ENCODE measurements at places on chromosomes 13 and 19.

DNA sequence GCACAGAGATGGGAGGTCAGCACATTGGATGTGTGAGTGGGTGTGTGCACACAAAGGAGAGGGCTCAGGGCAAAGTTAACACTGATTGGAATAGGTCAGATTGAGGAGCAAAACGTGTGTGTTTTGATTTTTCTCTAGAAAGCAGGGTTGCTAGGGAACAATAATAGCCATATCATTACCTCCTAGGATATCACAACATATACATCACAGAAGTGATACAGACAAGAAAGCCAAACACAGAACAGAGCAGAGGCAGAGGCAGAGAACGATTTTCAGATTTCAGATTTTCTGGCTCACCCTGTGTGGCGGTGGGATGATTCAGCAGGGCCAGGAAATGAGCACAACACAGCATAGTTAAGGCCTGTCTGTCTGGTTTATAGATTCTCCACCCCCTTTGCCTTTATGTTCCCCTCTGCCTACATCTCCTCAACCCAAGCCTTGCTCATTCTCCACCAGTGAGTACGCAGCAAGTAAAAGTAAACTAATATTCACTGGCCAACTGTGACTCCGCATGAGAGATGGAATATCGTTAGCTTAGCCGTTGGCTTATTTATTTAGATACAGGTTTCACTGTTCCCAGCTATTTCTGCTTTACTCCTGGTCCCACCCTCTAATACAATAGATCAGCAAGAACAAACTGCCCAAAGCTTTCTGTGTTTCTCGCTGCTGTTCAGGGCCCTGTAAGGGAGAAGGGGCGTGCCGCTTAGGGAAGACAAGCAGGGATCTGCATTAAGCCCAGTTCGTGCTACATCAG is 182.7 kb upstream of the TSC22D1 start:
- DNase-seq: peak; percentile 87

GRCh38 chr19:33646306-33646705 is 24.6 kb downstream of the CHST8 start:
- no peak for DNase-seq

- DNase-seq: no peak
Observed at GRCh38 chr13:24038841-24039330, 121.6 kb upstream of the SPATA13 start.

DNA sequence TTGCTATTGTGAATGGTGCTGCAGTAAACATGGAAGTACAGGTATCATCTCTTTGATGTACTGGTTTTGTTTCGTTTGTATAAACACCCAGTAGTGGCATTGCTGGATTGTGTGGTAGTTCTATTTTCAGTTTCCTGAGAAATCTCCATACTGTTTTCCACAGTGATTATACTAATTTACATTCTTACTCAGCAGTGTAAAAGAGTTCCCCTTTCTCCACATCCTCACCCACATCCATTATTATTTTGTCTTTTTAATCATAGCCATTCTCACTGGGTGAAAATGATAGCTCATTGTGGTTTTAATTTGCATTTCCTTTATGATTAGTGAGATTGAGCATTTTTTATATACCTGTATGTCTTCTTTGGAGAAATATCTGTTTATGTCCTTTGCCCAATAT is 62.3 kb upstream of the PARP4 start:
- no peak for DNase-seq

GRCh38 chr19:10353793-10354391 is 14.5 kb upstream of the ICAM3 start:
- peak; percentile 46 for DNase-seq

DNA sequence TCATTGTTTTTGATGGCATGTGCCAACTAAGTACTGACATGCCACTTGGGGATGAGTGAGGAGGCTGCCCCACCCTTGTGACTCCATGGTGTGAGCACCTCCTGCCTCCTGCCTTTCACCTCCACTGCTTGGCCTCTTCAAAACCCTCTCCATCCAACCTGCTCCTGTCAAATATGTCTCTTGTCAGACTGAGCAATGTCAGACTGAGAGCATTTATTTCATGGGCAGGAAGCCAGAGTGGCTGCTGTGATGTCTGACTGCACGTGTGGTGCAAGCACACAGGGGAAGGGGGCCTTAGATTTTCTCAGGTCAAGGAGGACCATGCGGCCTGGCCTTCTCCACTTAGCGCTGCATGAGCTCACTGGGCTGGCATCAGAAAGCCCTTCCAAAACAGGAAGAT is 68.3 kb downstream of the STARD13 start:
- no peak for DNase-seq

DNA sequence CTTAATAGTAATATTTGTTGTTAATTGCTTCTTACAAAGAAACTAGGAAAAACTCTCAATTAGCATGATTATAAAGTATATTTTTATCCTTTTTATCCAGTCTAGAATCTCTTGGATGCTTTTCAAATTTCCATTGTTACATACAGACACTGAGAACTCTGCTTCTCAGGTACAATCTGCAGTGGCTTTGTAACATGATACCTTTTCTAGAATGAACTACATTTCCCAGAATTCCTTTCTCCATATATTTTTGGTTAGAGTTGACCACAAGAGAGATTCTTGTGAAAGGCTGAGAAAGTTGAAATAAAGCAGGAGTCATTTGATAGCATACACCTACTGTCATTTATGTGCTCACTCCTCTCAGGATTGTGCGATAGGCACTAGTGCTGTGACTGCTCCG is 148.6 kb downstream of the SLITRK6 start:
- DNase-seq: no peak

- no peak for DNase-seq
Observed at GRCh38 chr19:10621966-10622365, 3.4 kb upstream of the SLC44A2 start.

DNA sequence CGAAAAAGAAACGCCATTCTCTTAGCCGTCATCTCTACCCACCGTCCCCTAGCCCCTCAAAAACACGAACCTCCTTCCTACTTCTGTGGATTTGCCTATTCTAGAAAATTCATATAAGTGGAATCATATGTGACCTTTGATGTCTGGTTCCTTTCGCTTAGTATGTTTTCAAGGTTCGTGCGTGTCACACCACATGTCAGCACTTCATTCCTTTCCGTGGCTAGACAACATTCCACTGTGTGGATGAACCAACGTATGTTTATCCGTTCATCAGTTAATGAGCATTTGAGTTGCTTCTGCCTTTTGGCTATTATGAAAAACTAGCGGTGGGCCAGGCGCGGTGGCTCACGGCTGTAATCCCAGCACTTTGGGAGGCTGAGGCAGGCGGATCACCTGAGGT is 14.0 kb upstream of the PPP1R12C start:
- DNase-seq: no peak

DNA sequence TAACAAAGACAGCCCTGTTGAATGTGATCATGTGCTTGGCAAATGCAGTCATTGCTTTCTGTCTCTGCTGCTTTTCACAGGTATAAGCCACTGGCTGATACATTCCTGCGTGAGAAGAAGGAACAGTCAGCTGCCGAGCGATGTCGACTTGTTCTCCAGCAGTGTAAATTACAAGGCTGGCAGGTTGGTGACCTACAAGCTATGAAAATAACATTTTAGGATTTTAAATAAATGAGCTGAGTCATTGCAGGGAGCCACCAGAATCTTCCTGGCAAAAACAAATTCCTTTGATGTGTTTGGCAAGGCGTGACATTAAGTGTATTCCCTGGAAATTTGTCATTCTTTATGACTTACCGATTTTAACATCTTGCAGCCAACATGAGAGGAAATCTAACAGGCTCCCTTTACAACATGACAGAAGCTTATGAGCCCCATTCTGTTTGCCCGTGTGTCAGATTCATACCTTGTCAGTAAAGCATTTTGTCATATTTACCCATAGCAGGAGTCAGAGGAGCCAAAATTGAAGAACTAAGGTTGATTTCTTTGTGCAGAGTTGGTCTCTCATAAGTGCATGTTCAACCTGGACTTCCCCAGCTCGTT is 471.4 kb downstream of the MYO16 start:
- DNase-seq: no peak

DNA sequence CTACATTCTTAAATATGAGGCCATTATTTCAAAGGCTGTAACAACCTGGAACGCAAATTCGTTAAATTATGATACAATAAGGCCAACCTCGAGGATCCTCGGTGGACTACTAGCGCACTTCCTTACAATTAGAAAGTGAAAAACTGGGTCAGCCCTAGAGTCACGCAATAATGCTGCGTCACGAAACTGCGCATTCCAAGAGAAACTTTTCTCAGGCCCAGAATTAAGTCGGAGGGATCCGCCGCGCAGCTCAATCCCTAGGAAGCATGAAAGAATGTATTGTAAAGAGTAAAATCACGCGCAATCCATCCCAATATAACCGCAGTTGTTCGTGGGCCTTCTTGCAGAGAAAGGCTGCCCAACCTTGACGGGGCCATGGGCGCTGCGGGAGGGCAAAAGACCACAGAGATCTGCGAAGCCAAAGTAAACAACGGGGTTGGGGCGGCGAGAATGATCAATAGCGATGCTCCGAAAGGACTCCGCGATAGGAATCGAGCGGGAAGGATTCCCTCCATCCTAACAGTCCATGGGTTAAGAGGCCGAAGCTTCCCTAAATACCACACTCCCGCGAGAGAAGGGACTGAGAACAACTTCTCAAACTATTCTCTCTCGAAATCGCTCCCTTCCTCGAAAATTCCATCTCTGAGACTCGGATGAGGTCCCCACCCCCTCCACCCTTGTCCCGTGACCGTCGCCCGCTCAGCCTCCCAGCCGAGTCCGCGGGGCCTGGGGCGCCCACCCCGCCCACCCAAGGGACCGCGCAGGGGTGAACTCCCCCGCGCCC is 564 bp downstream of the SPART start:
- DNase-seq: peak; percentile 92

DNA sequence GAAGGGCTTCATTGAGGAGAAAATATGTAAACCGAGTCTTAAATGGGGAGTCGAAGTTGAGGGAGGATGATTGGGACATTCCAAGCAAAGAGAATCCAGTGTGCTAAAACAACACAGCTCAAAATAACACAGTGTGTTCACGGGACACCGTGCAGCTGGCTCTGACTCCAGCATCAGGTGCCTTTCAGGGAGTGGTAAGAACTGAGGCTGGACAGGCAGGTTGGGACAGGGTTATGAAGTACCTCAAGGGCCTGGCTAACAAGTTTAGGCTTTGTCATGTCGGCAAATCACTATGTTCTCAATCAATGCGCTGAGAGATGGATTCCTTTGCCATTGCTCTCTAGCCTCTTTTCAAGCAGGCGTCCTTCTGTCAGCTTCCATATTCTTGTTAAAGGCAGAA is 27.5 kb upstream of the WDFY2 start:
- DNase-seq: no peak

DNA sequence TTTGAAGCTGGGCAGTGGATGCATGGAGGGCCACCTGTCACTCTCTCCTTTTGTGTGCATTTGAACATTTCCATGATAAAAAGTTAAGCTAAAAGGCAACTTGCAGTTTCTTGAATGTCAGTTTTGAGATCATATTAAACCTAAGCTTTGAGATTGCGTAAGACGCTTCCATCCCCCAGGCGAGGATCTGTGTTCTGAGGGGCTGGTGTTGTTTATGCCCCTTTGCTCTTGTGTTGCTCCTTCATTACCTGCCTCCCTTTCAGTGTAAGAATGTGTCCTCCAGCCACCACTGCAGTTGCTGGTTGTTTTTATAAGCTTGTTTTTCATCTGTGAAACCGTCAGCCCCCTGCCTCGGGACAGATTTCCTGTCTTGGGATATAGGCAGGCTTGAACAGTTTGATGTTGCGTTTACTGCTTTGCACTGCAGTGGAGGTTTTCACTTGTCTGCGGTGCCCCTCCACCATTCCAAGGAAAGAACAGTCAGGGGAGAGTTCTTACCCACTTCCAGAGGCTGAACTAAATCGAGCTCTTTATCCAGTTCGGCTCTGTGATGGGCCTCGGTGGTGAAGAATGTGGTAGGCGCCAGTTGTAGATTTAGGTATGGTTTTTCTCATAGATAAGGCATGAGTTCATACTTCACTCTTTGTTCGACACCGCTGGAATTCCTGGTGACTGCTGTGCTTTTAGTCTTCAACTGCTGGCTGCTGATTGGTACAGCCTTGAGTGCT is 96.8 kb downstream of the ARHGEF7 start:
- peak; percentile 59 for DNase-seq

DNA sequence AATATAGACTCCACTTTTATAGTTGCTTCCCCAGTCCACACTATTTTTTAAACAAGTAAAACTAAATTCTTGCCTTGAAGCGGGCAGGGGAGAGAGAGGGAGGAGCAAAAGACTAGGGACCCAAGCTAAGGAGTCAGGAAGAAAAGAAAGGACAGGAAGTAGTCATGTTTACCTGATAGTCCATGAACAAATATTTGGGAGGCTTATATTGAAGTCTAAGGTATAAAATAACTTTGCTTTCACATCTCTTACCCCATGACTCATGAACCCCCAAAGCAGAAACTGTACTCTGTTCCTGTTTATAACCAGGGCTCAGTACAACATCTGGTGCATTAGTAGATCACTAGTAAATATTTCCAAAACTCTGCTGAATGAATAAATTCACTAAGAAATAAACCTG is 67.3 kb downstream of the ZAR1L start:
- DNase-seq: no peak

GRCh38 chr13:24161010-24161775 is 673 bp downstream of the SPATA13 start:
- DNase-seq: no peak

DNA sequence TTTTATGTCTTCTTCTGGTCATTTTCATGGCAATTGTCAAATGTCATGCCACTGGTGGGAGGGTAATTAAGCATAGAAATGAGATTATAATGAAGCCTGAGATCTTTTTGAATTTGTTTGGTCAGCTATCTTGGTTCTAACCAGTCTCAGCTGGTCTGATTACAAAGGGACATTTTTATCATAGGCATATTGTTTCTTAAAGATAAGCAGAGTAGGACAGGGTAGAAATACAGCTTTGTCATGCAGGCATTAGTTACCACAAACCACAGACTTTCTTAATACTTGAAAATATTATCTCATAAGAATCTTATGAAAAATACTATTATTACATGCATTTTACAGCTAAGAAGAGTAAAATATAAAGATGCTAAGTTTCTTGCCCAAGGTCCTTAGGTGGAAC is 1761.5 kb downstream of the PCDH9 start:
- peak; percentile 27 for DNase-seq

DNA sequence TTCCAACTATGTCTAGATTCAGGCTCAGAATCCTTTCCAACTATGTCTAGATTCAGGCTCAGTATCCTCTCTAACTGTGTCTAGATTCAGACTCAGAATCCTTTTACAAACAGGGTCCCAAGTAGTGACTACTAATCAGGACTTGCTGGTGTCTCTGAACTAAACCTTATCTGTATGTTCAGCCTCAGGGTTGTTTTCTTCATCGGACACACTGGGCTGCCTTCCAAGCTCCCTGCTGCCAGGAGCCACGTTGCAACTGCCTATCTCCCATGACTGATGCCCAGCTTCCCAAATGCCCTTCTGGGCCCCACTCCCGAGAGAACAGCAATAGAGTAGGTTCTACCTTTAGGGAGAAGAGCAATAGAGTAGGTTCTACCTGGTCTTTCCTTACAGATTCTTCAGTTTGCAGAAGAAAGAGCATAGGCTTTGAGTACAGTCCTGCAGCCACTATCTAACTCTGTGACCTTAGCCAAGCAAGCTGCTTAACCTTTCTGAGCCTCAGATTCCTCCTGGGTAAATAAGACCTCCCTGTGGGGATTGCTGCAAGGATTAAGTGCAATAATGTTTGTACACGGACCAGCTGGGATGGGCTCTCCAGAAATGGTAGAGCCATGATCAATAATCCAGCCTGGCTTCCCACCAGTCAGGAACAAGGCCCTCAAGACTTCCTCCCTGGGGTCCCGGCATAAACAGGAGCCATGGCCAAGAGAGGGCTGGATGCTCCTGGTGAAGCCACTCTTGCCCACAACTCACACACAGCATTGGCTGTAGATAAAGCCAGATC is 61.5 kb downstream of the ZIC5 start:
- no peak for DNase-seq
